Natural killer cell (primary cell): ENCODE measurements at places on chromosomes 5 and 9.

GRCh38 chr5:76180814-76181805 is 97.9 kb downstream of the SV2C start:
- H3K36me3 ChIP-seq, result no peaks in the 10 kb centered on the region
- peaks cover 5% of the 10 kb centered on the region for H3K4me1 ChIP-seq
- H3K4me3 ChIP-seq, result no peak overlapping the region
- DNase-seq, result no peak

GRCh38 chr9:135955934-135956801 is 5.0 kb downstream of the UBAC1 start:
- H3K27ac ChIP-seq, result no peak overlapping the region
- no peaks in the 10 kb centered on the region for H3K27me3 ChIP-seq
- DNase-seq, result no peak
- peaks cover 12% of the 10 kb centered on the region for H3K36me3 ChIP-seq

DNA sequence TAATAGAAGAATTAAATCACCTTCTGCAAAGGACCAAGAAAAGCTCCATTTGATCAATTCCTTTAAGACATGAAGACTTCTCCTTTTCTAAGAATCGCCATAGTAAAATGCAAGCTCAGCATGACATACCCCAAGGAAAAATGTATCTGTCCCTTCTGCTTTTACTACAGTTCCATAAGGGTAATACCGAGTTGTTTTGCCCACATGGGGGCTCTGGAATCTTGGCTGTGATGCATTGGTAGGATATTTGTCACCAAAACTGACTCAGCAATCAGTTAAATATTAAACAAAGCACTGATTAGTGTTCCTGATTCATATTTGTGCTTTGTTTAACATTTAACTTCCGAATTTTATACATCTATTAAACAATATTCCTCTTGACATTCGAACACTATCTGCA is 24.3 kb upstream of the KCNIP1 start:
- H3K4me1 ChIP-seq, result no peaks in the 10 kb centered on the region
- no peak for DNase-seq
- no peak overlapping the region for H3K27ac ChIP-seq
- no peaks in the 10 kb centered on the region for H3K36me3 ChIP-seq
- H3K4me3 ChIP-seq, result no peak overlapping the region

GRCh38 chr5:124847907-124848306 is 101.5 kb upstream of the ZNF608 start:
- no peak overlapping the region for H3K27ac ChIP-seq
- H3K4me1 ChIP-seq, result peaks cover 3% of the 10 kb centered on the region
- H3K27me3 ChIP-seq, result no peaks in the 10 kb centered on the region
- H3K4me3 ChIP-seq, result no peak overlapping the region

DNA sequence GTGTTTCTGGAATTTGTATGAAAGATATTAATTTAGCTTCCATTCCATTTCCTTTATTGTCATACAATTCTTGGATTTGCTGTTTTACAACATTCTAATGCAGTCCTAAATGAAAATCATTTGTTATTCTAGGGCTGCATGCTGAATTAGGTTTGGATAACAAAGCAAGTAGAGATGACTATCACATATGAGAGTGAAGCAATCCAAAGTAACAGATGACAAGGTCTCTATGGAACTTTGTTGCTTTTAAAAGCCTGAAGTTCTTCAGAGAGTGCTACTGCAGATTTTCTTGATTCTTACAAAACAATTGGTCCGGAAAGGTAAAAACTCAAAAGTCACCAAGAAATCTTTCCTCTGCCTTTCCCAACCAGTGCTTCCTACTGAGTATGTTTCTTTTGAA is 56.9 kb upstream of the VCAN start:
- H3K27me3 ChIP-seq, result no peaks in the 10 kb centered on the region
- no peak overlapping the region for H3K4me3 ChIP-seq
- DNase-seq, result no peak
- no peak overlapping the region for H3K27ac ChIP-seq
- H3K4me1 ChIP-seq, result no peaks in the 10 kb centered on the region

DNA sequence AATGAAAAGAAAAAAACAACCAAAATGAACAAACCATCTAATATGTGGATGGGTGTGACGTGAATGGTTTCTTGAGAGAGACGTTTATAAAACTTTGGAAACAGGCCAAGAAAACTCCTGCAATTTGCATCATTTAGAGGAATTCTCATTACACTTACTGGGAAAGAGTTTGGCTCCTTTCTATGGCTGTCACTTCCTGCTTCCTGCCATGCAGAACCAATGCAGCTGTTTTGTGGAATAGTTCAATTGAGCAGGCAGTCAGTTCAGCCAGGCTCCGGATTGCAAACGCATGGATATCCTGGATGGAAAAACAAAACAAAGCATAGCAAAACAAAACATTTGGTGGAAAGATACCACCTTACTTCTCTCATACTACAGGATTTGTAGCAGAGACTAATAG is 36.6 kb downstream of the FAM114A2 start:
- no peaks in the 10 kb centered on the region for H3K4me1 ChIP-seq
- H3K27ac ChIP-seq, result no peak overlapping the region
- DNase-seq, result no peak
- H3K27me3 ChIP-seq, result no peaks in the 10 kb centered on the region

DNA sequence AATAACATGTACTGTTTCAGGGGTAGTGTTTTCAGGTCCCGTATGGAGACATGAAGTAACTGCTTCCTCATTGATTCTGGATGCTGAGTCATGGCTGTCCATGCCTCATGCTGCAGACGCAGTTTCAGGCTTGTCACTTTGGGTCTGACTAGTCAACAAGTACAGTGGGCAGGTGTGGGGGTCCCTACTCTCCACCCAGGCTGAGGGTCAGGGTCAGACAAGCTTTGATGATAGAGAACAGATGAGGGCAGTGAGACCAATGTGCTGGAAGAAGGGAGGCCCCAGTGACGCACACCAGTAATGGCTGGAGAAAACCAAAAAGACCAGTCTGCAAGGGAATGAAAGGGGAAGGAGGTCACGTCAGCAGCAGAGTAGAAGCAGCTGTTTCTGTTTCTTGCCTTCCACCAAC is 80.0 kb upstream of the NFIL3 start:
- H3K27ac ChIP-seq, result no peak overlapping the region
- H3K4me3 ChIP-seq, result no peak overlapping the region
- H3K36me3 ChIP-seq, result no peaks in the 10 kb centered on the region
- no peak for DNase-seq
- peaks cover 3% of the 10 kb centered on the region for H3K27me3 ChIP-seq

GRCh38 chr5:168528521-168529373 is at the start of gene FBLL1:
TSS of gene FBLL1 (plus strand) at chr5:168529305. CDS start at chr5:168529505, 200 bp downstream.
- peaks cover 9% of the 10 kb centered on the region for H3K4me1 ChIP-seq
- H3K27ac ChIP-seq, result no peak within 1 kb of the TSS
- H3K27me3 ChIP-seq, result peaks cover 34% of the 10 kb centered on the region
- DNase-seq, result no peak
- H3K36me3 ChIP-seq, result no peaks in the 10 kb centered on the region
